ENCODE measurements at places on chromosomes 4 and X.
A peak's percentile ranks its signal among the peaks of the same experiment; 100 is the strongest.

- no peak for DNase-seq
Measured at GRCh38 chr4:99642725-99643489, 14.7 kb downstream of the C4orf54 start.

DNA sequence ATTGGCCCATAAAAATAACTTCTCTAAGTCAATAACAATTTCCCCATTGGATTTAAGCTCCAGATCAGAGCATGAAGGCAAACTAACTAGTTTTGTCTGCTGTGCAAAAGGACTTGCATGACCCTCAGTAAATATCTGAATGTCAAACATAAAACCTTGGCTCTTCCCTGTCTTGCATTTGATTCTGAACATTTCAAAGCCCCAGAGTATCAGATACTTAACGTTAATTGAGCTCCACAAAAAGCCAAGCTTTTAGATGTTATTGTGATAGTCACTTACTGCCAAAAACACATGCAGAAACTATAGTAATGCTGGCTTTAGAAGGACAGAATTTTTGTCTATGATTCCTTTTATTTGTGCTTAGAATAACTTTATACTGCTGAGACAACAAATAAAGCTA, 664.2 kb downstream of the ADGRL3 start:
- DNase-seq: no peak

DNA sequence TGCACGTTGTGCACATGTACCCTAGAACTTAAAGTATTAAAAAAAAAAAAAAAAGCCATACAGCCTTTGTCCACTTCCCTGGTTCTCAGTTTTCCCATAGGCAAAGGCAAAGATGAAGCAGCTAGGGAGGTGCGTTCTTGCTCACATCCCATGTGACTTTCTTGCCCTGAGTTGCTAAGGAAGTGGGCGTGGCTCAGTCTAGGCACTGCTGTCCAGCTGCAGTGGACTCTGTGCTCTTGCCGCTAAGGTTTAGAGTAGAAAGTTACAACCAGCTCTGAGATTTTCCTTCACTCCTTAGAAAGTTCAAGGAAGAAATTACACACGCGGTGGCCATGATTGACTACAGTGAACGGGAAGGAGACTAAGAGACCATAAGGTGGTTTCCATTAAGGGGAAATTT, 144.7 kb downstream of the NAA11 start:
- no peak for DNase-seq

- DNase-seq: no peak
Measured at GRCh38 chr4:88779431-88779830, 81.8 kb upstream of the NAP1L5 start.

GRCh38 chr4:186104114-186104889, at the start of gene FAM149A:
Gene FAM149A (plus strand): TSS chr4:186104704.
- peak; percentile 9 for DNase-seq

GRCh38 chrX:132776486-132777210, 181.8 kb downstream of the HS6ST2 start:
- no peak for DNase-seq

DNA sequence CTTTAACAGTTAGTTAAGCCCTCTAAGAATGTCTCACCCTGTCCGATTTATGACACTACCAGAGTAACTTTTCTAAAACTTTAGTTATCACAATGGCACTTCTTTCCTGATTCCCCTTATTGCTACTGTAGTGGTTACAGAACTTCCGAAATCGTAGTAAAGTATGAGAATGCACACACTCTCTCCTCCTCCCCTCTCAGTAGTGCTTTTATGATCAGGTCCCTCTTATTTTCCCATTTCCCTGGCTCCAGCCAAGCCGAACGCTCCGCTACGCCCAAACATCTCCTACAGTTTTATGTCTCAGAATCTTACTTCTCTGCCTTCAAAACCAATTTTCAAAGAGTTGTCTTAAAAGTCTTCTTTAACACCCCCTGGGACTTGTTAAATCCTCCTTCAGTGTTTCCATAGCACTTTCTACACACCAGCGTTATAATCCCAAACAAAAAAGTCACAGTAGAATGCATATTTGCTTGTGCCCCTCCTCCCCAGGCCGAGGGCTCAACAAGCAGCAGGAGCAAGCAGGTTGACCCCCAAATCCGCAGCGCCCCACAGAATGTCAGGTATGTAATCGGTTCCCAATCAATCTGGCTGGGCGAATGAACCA, 671 bp downstream of the HPF1 start:
- DNase-seq: no peak

- no peak for DNase-seq
Measured at GRCh38 chrX:53285591-53285990, 4.2 kb upstream of the IQSEC2 start.

DNA sequence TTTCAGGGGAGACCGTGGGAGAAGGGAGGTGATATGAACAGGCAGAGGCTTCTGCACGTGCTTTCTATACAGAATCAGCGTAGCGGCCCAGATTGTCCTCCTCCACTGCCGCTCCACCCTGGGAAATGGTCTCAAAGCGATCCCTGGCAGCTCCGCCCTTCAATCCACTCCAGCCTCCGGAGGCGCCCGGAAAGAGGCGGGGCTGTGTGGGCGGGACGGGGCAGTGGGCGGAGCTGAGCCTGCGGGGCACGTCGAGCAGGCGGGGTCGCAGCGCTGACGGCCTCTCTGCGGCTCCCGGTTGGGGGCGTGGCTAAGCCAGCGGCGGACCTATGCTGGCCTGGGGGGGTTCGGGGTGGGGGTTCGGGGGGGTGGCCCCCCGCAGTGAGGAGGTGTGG, 210 bp upstream of the SMIM10L2A start:
- DNase-seq: peak; percentile 76

DNA sequence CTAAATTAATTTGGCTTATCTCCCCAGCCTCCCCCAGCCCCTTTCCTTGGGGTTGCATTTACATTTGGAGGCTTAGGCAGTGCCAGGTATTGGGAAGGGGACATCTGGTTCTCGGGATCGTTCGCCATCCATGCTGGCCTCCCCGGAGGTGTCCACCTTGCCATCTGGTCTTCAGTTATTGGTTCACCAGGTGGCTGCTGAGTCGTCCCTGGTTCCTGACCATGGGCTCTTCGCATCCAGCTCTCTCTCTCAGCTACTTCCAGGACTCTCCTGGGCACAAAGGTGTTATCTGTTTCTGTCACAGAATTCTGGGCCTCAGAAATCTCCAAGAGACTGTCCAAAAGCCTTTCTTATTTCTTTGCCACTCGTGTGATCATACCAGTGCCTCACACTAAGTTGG, 75.4 kb upstream of the SCOC start:
- no peak for DNase-seq

GRCh38 chrX:8653956-8654355, 78.0 kb downstream of the ANOS1 start:
- DNase-seq: no peak

DNA sequence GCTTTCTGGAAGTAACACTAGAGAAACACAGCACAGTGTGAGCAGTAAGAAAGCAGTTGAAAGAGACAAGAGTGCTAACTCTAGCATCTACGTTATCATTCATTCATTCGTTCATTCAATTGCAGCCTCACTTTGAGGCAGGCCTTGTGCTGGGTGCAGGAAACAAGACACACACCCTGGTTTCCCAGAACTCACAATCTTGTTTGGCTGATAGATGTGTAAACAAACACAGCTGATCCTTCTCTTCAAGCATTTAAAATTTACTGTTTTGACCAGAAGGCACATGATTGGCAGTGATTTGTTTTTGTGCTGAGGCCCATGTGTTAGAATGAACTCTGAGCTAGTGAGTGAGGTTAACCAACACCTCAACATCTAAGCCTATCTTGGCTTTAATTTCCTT, 20.4 kb upstream of the TBC1D9 start:
- DNase-seq: no peak

- no peak for DNase-seq
Measured at GRCh38 chr4:139282065-139282720, 2.2 kb upstream of the MGARP start.

GRCh38 chr4:1592068-1592708, 91.9 kb downstream of the FAM53A start:
- no peak for DNase-seq

DNA sequence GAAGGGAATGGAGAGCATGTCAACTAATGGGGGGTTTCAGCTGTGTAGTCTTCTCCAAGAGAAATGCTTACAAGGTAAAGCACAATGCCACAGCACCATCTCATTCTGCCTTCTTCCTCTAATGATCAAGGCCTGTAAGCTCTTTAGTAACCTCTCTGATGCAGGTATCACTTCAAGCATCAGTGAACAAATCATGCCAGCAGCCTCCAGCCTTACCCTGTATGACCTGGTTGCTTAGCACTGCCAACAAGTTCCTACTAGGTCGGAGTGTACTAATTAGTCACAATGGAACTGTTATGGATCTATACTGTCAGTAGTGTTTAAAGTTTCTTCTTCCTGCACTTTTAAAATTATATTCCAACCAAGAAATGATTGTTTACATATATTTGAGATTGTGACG, 197.7 kb downstream of the GRID2 start:
- no peak for DNase-seq

DNA sequence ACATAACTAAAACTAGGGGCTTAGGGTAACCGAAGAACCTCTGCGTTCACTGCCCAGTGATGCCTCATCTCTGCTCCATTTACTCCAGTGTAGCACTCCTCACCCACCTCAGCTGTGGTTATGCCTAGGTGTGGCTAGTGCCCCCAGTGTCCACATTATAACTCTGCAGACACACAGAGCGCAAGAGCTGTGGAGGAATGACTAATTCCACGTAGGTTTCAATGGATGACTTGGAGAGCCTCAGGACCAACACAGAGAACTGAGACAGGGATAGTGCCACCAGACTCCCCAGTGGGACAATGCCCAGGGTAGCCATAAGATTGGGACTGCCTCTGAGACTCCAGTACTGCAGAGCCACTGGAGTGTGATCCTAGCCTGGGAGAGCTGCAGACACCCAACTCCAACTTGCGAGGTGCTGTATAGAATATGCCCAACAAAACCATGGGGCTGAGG, 542.4 kb upstream of the DIPK2B start:
- no peak for DNase-seq

GRCh38 chr4:106355193-106355592, 13.4 kb downstream of the GIMD1 start:
- no peak for DNase-seq

GRCh38 chr4:183326853-183327252, 4.6 kb upstream of the CLDN24 start:
- no peak for DNase-seq

GRCh38 chr4:159266981-159267868, 164.3 kb downstream of the RAPGEF2 start:
- no peak for DNase-seq

GRCh38 chrX:109635146-109635545, 10.2 kb upstream of the KCNE5 start:
- DNase-seq: no peak

DNA sequence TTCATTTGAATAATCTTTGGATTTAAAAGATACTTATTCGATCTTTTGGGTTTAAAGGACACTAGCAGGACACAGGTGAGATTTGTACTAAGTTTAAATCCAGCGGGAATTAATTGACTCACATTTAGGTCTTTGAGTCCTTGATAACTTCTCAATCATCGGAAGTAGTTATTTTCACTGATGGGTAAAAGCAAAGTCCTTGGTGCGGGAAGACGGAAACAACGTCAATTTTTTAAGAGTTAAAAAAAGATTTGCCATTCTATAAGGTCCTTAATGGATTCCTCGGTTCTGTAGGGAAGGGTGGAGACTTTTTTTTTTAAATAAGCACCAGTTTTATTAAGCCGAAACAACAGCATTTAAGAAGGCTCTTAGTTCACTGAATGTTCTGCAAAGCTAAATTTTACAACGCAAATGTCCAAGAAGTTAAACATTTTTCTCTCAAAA, 2.9 kb downstream of the TMSB4X start:
- DNase-seq: no peak

DNA sequence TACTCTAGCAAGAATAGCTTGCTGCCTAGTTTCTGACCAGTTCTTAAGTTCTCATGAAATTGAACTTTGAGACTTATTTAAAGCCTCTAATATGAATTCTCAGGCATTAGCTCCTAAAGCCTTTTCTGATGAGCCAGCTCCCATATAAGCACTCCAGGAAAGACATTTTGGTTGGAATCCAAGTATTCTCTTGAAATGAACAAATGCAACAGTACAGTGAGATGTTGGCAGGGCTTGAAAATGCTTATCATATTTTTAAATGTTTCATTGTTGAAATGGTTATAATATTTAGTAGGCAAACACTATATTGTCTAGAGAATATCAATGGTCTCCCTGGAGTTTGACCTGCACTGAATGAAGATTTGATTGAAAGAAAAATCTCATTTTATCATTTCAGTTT, 240.3 kb downstream of the ANK2 start:
- no peak for DNase-seq

- no peak for DNase-seq
Measured at GRCh38 chrX:40094900-40095582, 2.7 kb downstream of the BCOR start.

GRCh38 chr4:2172627-2173231, 69.2 kb downstream of the HAUS3 start:
- DNase-seq: no peak

- DNase-seq: no peak
Measured at GRCh38 chrX:13855689-13856450, 39.0 kb upstream of the GPM6B start.

DNA sequence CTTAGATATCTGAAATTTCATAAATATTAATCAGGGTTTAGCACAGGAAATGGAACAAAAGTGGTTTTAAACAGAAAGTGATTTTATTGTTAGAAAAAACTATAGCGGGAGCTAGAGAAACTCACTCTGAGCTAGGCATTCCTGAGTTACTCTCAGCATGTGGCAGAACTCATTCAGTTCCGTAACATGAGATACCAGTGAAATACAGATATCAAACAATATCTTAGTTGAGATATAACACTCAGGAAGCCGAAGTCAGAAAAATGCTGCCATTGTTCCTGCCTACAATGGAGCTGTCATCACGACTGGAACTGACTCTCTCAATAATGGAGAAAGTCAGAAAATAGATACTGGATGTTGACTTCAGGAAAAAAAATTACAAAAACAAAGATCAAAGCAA, 1428.7 kb downstream of the PCDH18 start:
- DNase-seq: no peak

GRCh38 chr4:2248044-2248780, 6.3 kb upstream of the HAUS3 start:
- no peak for DNase-seq

DNA sequence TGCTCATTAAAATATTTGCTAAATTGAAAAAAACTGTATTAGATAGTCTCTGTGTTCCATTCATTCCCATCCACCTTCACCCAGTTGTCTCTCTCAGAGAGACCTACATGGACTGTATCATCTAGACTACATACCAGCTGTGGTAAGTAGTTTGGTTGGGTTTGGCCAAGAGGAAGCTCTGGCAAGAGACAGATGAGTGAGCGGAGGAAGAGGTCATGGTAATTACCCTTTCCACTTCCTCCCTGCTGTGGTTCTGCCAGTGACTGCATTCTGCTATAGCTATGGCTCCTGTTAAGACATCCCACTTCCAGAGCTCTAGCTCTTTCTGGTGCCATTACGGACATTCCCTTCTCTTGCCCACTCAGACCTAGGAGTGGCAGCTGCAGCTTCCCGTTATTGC, 239.0 kb upstream of the MID1 start:
- no peak for DNase-seq

DNA sequence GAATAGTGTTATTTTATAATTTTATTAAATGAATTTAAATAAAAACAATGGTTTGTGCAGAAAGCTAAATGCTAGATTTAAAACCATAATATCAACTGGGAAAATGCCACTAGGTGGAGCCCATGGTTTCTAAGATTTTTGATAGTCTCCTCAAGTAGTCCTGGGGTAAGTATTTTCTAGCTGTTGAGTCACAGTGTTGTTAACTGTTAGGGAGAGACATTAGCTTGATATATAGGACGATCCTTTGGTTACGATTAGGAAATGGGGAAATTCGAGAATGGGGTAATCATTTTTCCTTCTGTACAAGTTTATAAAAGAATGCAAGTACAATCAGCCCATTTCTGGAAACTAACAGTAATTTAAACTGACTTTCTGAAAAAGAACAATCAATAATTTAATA, 378.4 kb downstream of the ANKRD50 start:
- no peak for DNase-seq

Data from effector CD4-positive, alpha-beta T cell (primary cell).